ENCODE measurements at places on chromosomes 7 and 10.

GRCh38 chr7:77269360-77270093 lies 69.9 kb upstream of the FGL2 start:
- no peak for DNase-seq

- no peak for DNase-seq
Measured at GRCh38 chr10:63077800-63078199, 55.3 kb upstream of the NRBF2 start.

DNA sequence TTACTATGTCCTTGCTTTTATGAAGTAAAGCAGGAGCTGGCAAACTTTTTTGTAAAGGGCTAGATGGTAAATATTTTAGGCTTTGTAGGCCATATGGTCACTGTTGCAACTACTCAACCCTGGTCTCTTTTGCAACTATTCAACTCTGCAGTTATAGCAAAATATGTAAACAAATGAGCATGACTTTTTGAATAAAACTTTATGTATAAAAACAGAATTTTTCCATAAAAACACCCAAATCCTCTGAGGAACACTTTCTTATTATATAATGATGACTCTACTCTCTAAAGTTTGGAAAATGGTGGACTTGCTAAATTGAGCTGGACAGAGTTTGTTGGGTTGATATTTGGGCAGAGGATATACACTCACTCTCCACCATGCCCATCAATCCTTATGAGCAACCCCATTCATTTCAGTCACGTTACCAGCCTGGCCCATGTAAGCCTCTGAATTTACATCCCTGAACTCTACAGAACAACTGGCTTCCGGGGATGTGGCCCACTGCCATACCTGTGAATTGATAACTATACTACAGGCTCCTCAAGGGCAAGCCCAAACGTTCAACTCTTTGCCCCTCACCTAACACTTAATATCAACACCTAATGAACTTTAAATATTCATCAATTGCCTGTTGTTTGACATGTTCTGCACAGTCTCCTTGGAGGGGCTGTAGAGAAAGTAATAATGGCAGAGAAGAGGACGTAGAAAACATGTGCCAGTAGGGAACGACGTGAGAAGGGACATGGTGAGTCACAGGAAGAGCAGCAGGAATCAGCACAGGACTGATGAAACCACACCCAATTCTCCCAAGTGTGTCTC lies 37.6 kb downstream of the SGMS1 start:
- no peak for DNase-seq

DNA sequence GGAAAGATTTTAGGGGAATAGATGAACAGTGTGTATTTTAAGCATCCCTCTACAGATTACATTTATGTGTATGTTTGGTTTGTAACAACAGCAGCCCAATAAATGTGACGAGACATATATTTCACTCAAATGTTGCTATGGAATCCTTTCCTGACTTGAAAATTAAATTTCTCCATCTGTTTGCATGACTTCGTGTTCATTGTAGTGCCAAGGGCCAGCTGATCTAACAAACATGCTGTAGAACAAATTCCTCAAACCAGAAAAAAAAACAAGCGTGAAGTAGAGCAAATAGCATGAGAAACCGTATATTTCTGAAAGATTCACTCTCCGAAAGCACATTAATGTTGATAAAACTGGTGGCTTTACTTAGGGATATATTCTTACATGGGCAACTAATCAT lies 87.8 kb downstream of the NRCAM start:
- DNase-seq = no peak

- DNase-seq = peak; percentile 21
Measured at GRCh38 chr10:7819121-7819460, 786 bp downstream of the TAF3 start.
